ENCODE measurements at places on chromosomes 4 and X.

- DNase-seq: no peak
Observed at GRCh38 chr4:95084584-95084983, 326.8 kb downstream of the BMPR1B start.

DNA sequence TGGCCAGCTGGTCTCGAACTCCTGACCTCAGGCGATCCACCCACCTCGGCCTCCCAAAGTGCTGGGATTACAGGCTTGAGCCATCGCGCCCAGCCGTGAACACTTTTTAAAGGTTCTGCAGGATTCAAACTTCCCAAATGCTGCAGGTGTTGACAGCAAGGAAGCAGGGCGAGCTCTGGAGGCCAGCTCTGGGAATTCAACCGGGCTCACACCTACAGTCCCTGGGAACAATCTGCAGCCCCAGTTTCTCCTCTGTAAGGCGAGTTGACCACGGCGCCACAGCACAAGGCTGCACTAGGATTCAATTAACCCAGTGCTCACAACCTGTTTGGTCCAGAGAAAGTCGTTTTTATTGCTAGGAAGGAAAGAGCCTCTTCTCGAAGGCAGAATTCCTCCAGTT lies 1.6 kb downstream of the MTNR1A start:
- DNase-seq: peak; percentile 26

DNA sequence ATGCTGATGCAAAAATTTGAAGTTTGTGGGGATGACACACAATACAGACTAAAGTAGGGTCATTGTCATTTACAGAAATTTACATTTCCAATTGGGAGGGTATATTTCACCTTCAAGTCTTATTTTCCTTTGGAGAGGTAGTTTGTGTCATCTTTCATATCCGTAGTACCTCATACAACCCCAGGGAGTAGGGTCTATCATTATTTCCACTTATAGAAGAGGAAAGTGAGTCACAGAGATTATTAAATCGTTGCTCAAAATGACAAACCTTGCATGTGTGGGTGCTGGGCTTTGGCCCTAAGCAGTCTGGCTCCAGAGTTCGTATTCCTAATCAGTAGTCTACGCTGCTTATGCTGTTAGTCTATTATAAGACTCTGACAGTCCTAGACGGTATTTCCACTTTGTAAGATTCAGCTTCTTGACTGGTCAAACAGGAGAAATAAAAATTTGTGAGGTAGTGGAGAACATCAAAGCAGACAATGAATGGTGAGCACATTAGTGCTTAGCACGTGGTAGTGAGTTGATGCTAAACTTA lies 516.5 kb downstream of the PCDH7 start:
- no peak for DNase-seq

DNA sequence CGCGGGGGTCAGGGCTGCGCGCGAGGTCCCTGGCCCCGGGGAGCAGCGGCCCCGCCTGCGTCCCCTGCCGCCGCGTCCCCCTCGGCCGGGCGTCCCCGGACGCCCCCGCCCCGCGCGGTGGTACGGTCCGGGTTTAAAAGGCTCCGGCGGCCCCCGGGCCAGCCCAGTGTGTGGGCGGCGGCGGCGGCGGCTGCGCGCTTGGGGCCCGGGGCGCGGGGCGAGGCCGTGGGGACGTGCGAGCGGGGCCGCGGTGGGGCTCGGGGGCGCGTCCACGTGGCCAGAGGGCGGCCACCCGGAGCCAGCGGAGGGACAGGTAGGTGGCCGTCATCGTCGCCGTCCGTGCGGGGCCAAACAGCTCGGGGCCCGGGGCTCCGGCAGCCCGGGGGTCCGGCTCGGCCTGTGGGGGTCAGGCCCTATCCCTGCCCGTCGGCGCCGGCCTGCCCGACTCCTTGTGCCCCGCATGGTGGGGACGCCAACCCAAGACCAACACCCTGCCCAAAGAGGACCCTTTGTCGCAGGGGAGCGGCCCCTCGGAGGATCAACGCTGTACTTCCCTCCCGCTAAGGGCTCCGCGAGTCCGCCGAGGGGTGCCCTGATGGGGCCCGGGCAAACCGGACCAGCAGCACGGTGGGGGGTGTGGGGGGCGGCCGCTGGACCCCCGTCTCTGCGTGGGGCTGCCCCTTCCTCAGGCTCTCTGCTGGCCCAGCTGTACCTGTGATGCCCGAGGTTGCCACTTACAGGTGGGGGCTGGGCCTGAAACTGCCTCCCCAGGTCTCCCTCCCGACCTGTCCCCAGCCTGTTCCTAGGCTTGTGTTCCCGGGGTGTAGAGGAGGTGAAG lies at the start of gene PLXNA3:
TSS of gene PLXNA3 (plus strand) at position 166 of the 838 bp plus-strand sequence. CDS start 1,903 bp downstream, outside the sequence.
- peak; percentile 78 for DNase-seq

DNA sequence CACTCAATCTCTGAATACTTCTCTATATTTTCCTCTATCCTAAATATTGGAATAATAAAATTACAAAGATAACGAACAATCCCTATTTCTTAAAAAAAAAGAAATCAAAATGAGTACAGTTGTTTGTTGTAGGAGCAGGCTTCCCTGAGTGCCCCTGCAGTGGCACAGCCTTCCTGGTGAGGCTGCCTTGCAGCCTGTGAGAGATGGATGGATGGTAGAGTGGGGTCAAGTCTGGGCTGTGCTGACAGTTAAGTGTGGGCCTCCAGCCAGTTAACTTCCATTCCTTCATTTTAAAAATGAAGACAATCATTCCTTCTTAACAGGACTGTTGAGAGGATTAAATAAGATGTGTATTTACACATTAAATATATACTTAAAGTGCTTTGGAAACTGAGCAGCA lies 136.9 kb downstream of the MGST2 start:
- no peak for DNase-seq

GRCh38 chr4:93384887-93385286 lies 443.7 kb upstream of the ATOH1 start:
- no peak for DNase-seq

GRCh38 chr4:1002631-1003251 lies 8.7 kb upstream of the FGFRL1 start:
- DNase-seq: no peak

- no peak for DNase-seq
Observed at GRCh38 chr4:72557021-72557420, 12.0 kb downstream of the ADAMTS3 start.

- DNase-seq: no peak
Observed at GRCh38 chr4:182189103-182189878, 53.9 kb upstream of the TENM3 start.

DNA sequence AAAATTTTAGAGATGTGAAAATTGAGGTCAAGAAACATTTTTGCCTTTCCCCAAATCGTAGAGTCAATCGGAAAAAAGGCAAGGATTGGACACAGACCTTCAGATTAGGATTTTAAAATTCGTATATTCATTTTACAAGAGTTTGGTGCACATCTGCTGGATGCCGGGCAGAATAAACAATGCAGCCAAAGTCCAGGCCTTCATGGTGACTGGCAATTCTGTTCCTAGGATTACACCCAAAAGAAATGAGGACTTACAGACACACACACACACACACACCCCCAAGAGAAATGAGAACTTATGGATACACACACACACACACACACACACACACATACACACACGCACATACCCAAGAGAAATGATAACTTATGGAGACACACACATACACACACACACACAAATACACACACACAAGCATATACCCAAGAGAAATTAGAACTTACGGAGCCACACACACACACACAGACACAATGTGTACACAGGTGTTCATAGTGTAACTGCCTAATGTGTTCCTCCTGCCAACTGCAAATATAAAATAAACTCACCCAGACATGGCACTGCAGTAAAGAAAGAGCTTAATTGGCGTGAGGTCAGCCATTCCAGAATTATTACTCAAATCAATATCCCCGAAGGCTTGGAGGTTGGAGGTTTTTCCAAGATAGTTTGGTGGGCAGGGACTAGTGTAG lies 165.7 kb upstream of the STS start:
- DNase-seq: no peak

DNA sequence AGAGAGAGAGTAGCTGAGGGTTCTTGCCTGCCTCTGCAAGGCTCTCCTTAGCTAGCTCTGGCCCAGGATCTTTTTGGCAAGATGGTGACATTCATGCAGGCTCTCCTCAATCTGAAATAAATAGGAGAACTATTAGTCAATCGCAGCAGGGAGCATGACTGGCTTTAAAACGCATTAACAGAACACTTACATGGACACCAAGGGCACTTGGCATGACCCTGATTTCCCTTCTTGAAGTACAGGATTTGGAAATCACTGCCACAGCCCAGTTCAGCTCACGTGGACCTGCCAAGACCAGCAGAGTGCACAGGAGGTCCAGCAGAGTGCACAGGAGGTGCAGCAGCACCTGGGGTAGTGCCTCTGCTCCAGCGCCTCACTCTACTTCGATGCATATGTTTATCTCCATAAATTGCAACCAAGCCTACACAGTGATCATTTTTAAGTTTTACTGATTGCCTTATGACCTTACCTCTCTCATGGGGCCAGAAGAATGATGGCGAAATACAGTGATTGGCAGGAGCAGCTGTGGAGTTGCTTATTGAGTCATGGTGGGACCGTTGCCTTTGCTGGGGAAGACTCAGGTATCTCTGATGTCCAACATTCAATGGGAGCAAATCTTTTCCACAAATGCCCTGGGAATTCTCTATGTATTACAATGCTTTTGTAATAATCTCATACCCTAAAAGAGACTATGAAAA lies 122.4 kb downstream of the SYNPO2 start:
- DNase-seq: no peak

DNA sequence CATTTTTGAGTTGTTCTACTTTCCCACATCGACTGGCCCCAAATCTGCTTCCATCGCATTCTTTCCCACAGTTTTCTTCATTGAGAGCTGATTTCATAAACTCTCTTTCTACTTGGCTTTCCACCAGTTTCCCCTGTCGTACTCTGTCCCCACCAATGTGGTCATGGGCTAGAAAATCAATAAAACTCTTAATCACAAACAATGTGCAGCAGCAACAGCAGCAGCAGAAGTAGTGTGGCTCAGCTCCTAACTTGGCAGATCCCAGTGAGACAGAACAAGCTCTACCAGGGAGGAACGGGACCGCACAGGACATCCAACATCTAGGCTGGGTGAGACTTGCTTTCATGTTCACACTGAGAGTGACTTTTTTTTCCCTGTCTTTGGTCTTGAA lies 3.1 kb upstream of the SETD7 start:
- no peak for DNase-seq

DNA sequence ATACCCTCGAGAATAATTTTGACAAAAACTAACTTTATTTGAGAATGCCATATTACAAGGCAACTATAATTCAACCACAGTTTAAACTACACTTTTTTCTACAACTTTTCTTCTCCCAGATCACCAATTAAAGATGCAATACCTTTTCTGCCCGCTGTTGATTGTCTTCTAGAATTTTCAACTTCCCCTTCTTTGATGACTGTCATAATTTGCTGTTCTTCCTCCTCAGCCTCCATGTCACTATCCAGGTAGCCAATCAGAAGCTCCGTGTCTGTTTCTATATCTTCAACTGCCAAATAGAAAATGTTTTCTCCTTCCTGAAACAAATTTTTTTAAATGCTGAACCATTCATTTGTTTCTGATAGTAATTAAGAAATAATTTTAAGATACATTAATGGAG lies 101.5 kb downstream of the PRDM5 start:
- DNase-seq: no peak

- DNase-seq: no peak
Observed at GRCh38 chr4:84501721-84502267, 2.7 kb upstream of the NKX6-1 start.

- DNase-seq: no peak
Observed at GRCh38 chr4:22500128-22500611, 15.7 kb downstream of the ADGRA3 start.

GRCh38 chrX:134625315-134625718 lies 33.0 kb downstream of the PLAC1 start:
- DNase-seq: no peak

GRCh38 chr4:82865592-82865991 lies 25.4 kb downstream of the SEC31A start:
- DNase-seq: no peak

DNA sequence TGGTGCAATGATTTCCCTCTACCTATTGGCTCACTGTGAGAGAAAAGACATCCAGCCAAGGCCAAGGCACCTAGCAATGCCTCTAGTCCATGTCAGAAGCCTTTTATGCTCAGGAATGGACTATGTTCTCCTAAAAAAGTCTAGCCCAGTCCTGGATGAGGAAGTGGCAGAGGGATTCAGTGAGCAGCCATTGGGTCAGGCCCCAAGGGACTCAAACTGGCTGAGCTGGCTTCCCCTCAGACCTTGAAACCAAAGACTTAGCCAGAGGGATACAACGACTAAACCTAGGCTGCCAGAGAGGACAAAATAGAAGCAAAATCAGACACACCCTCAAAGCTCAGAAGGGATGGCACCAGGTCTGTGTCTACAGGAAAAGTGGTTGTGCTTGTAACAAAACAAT lies 49.1 kb downstream of the ARHGEF9 start:
- DNase-seq: no peak

- DNase-seq: peak; percentile 20
Observed at GRCh38 chr4:120158841-120159463, 92.3 kb upstream of the MAD2L1 start.

- no peak for DNase-seq
Observed at GRCh38 chrX:118853596-118853995, 30.0 kb downstream of the ZCCHC12 start.

GRCh38 chrX:118655561-118656246 lies 71.7 kb upstream of the IL13RA1 start:
- no peak for DNase-seq

DNA sequence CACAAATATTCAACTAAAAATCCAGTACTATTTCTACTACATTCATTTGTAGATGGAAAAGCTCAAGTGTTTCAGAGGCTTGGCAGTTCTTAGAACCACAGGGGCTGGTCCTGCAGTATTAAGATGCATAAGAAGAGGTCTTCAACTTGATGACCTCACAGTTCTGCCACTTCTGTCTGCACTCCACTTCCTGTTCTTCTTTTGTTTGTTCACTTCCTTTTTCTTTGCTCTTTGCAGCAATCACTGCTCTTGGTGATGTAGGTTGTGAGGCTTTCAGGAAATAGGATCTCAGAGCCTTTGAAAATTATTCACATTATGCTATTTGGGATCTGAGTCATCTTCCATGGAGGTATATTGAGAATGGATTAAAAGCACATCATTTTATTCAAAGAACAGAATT lies 602.0 kb upstream of the CPEB2 start:
- no peak for DNase-seq

DNA sequence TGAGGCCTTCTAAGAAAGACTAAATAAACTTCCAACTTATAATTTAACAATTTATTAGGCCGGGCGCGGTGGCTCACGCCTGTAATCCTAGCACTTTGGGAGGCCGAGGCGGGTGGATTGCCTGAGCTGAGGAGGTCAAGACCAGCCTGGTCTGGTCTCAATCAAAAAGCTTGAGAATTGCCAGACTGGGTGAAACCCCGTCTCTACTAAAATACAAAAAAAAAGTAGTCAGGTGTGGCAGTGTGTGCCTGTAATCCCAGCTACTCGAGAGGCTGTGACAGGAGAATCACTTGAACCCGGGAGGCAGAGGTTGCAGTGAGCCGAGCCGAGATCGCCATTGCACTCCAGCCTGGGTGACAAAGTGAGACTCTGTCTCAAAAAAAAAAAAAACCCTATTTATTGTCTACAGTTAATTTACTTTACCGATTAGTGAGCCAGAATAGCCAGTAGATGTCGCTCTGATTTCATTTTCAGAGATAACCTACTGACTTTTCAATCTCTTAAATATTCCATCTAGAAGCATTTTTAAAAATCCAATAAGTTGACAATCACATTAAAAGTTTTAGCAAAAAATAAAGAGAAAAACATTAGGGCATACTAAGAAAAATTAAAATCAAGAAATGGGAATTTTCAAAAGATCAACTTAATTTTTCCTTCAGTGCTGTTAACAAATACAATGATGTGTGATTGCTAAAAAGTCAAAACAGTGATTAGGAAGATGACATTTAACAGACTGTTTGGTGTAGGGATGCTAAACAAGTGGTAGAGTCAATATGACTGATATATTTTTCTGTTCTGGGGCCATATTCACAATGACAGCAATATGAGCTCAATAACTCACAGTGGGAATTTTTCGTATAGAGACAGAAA lies 4.3 kb upstream of the SHROOM3 start:
- no peak for DNase-seq
